AG08396 (cell line): ENCODE measurements at places on chromosomes 2 and 18.

GRCh38 chr2:30177956-30178355 is 31.1 kb downstream of the YPEL5 start:
- no peak for DNase-seq

DNA sequence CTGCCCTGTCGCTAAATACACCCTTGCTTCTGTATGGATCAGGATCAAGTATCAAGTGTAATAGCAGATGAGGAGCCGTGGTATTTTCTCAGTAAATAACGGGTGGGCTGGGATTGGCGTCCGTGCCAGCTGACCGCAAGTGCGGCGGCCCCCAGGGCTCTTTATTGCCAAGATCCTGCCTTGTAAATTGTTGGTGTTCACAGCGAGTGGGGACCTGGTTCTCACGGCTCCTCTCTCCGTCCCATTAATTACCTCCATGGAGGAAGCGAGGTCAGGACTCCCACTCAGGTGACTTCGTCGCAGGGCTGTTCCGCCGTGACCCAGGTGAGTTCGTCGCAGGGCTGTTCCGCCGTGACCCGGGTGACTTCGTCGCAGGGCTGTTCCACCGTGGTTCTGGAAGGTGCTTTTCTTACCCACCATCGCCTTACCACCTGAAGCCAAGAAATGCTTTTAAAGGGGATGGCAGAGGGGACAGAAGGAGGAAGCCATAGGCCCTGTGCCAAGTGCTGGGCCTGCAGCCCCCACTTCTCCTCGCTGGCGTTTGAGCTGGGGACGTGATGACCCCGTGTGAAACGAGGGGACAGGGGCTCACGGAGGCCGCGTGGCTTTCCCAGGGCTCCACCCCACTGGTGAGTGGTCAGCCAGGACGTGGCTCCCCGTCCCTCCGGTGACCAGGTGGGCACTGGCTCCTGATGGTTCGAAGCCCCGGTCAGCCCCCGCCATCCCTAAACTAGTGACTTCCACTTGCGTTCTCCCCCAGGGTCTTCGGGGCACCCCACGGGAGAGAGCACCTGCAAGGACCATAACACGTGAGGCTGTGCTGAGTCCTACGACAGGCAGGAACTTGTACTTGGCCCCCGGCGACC is 118.4 kb downstream of the TWIST2 start:
- no peak for DNase-seq

GRCh38 chr2:223688094-223688835 is 86.1 kb upstream of the SCG2 start:
- DNase-seq: no peak

- no peak for DNase-seq
Measured at GRCh38 chr2:107591561-107592279, 235.0 kb upstream of the RGPD4 start.

DNA sequence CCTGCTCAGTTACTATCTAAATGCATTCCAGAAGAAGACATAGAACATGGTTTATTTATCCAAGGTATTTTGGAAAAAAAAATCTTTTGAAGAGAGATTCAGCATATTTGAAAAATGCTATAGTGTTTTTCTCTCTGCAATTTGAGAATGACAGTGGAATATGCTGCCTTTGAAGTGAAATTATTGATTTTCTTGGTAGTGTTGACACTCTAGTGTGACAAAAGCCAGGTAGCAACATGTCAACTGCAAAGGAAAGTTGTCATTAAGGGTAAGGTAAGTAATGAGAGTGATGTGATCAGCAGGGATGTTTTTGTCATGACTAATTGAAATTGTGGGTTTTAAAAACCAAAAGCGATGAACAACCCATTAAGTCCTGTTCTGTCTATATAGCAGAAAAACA is 1387.1 kb upstream of the TMEFF2 start:
- DNase-seq: no peak

GRCh38 chr2:37414470-37414949 is 70.1 kb downstream of the QPCT start:
- peak; percentile 59 for DNase-seq

DNA sequence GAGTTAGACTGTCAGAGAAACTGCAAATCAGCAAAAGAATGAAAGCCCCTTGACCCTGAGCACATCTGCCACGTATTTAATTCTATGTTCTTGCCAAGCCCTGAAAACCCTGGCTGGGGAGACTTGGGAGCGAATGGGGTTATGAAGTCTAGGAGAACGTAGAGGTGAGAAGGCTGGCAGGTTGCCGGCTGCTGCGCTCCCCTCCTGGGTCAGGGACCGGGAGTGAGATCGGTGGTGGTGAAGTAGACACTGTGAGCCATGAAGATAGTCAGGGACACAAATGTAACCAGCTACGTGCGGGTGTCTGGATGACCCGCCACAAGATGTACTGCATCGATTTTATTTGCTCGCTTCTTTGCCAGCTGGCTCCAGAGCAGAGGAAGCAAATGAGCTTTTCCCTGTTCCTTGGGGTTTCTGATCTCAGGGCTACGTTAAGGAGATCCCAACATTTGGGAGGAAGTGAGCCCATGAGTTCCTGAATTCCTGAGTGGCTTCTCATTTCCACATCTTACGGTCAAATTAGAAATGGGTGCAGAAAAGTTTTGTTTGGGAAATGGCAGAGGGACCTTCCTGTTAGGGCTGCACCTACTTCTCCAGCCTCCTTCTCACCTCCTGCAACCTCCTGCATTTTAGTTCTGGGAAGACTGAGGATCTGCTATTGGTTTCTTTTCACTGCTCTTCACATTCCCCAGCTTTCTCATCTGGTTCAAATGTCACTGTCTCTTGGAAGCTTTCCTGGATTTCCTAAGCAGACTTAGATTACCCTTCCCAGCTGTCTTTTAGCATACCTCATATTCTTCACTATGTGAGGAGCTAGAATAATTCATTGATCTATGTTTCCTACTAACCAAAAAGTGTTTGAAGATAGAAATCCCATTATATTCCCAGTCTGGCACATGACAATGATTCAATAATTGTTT is 360.6 kb downstream of the ZNF521 start:
- DNase-seq: no peak

GRCh38 chr2:160657196-160657595 is 163.6 kb upstream of the RBMS1 start:
- no peak for DNase-seq

- peak; percentile 73 for DNase-seq
Measured at GRCh38 chr2:196987649-196988364, 61.3 kb upstream of the PGAP1 start.

DNA sequence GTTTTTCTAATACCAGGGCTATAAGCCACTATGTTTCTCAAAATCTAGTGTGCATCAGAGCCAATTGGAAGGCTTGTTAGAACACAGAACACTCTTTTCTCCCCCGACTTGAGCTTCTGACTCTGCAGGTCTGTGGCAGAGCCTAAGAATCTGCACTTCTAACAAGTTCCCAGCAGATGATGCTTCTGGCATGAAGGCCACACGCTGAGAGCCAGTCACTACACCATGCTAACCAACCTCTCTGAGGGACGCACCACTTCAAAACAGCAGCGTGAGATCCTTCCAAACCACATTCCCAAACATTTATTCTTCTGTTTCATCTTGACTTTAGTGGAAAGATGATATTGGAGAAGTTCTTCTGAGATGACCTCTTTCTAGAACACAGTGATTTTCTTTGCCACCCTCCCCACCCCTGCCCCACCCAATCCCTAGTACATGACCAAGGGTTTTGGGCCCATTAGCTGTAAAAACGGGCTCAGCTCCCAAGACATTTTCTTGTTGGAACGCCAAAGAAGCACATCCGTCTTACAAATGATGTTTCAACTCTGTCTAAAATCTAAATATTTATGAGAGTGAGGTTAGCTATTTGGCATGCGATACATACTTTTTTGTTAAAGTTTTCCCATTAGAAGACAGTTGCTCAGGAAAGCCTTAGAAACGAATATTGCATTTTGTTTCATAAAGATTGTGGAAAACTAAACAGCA is 391.9 kb downstream of the TMEM182 start:
- DNase-seq: no peak

GRCh38 chr2:174771631-174772471 is 7.6 kb upstream of the CHRNA1 start:
- DNase-seq: peak; percentile 81

GRCh38 chr2:98577313-98577712 is 31.0 kb downstream of the COA5 start:
- no peak for DNase-seq

- DNase-seq: no peak
Measured at GRCh38 chr2:67895227-67895941, 167.4 kb downstream of the C1D start.

- no peak for DNase-seq
Measured at GRCh38 chr2:47048801-47049480, 106.2 kb downstream of the STPG4 start.

GRCh38 chr2:171551836-171552235 is 29.6 kb downstream of the CYBRD1 start:
- no peak for DNase-seq

DNA sequence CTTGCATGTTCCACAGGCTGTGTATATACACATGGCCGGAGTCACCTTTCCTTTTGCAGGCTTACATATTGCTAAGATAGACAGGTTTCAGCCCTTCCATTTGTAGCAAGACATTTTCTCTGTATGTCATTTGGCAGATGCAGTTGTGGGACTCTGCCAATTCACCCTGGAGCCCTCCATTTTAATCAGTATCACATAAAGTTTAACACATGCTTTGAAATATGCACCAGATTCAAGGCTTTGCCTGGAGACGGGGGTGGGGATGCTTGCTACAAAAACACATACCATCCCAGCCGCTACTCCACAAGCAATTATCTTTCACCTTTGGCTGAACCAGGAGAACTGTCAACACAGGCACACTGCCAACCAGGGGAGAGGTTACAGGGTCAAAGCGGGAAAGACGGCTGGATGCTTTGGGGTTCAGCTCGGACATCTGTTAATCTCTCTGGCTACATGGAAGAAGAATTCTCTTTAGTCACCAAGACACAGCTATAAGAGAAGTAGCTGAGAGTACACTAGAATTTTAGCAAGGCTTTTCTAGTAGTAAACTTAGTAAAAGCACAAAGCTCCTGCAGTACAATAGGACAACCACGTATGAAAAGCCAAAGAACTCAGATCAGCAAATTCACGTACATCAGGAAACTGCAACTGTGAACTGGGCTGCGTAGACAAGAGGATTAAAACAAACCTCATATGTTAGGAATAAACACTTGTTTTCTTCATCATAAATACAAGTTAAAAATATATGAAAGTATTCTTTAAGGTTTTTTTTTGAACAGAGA is 130.9 kb downstream of the EXOC6B start:
- peak; percentile 22 for DNase-seq

GRCh38 chr2:23645230-23645808 is 260.3 kb downstream of the KLHL29 start:
- no peak for DNase-seq

DNA sequence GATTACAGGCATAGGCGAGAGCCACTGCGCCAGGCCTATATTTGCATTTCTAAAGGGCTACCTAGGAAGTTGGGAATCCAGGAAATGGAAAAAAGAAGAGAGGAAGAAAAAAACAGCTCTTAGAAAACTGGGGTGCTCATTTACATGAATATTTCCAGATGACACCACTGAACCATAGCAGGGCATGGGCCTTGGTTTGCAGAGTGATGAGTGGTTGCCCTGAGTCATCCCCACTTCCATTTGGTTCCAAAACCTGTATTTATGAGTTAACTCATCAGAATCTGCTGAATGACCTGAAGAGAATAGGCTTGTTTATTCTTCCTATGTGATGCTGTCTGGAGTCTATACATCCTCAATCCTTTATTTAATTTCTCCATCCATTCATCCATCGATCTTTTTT is 36.2 kb downstream of the EHD3 start:
- DNase-seq: peak; percentile 47

DNA sequence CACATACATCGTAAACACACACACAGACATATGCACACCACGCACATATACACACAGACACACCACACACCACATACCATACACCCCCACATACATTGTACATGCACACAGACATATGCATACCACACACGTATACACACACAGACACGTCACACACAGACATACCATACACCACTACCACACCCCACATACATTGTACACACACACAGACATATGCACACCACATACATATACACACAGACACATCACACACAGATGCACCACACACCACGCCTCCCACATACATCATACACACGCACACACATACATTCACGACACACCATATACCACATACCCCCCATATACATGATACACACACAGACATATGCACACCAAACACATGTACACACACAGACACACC is 58.4 kb downstream of the KIF5C start:
- DNase-seq: no peak

- peak; percentile 24 for DNase-seq
Measured at GRCh38 chr2:101704816-101705578, 7.5 kb downstream of the MAP4K4 start.

- DNase-seq: no peak
Measured at GRCh38 chr2:219650426-219651248, 23.2 kb downstream of the SLC4A3 start.

GRCh38 chr18:25798046-25798445 is 292.4 kb downstream of the SS18 start:
- DNase-seq: no peak

GRCh38 chr2:72115110-72116080 is 32.3 kb downstream of the CYP26B1 start:
- DNase-seq: peak; percentile 76

GRCh38 chr2:25341011-25341727 is 556 bp downstream of the DNMT3A start:
- DNase-seq: peak; percentile 66

DNA sequence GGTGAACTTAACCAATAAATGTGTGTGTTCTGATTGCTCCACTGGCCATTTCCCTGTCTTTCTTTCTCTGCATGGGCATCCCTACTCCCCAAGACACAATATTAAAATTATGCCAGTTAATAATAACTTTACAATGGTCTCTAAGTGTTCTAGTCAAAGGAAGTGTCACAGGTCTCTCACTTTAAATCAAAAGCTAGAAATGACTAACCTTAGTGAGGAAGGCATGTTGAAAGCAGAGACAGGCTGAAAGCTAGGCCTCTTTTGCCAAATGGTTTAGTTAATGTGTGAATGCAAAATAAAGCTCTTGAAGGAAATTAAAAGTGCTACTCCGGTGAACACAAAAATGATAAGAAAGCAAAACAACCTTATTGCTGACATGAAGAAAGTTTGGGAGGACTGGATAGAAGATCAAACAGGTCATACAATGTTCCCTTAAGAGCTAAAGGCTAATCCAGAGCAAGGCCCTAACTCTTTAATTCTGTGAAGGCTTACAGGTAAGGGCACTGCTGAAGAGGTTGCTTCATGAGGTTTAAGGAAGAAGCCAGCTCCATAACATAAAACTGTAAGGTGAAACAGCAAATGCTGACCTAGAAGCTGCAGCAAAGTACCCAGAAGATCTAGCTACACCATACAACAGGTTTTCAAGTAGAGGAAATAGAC is 44.0 kb upstream of the ARHGAP15 start:
- DNase-seq: no peak

- no peak for DNase-seq
Measured at GRCh38 chr18:21327101-21327500, 85.1 kb downstream of the GREB1L start.

- no peak for DNase-seq
Measured at GRCh38 chr2:237383991-237384671, 29.8 kb downstream of the COL6A3 start.
